ENCODE measurements at places on chromosomes 12 and 14.

- no peak for DNase-seq
Measured at GRCh38 chr14:90544566-90544965, 147.7 kb downstream of the CALM1 start.

DNA sequence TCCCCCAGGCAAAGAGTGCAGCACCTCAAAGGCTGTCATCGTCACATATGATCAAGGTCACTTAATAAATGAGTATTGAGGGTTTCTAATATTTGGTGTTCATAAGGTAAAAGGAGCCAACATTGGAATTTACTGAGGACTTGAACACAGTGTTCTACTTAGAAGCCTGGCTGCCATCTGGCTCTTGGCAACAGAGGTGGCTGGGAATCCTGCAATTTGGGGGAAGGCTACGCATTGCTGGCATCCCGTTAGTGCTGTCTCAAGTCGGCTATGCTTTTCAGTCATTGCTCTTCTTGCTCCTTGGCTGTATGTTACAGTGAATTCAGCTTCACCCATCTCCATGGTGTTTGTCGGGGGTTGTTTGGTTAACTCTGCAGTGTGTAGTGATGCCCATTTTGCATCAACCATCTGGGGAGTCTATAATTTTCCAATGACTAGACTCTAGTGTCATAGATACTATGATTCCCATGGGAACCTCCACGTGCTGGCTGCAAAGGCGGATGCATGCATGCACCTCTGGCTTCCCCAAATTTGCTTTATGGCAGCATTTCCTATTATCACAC is 12.9 kb upstream of the SLC24A4 start:
- DNase-seq: no peak

GRCh38 chr14:34750670-34751069 is 36.3 kb upstream of the CFL2 start:
- no peak for DNase-seq

- no peak for DNase-seq
Measured at GRCh38 chr12:84922693-84923092, 10.1 kb upstream of the SLC6A15 start.

GRCh38 chr14:76217179-76217578 is 65.5 kb downstream of the GPATCH2L start:
- DNase-seq: no peak

DNA sequence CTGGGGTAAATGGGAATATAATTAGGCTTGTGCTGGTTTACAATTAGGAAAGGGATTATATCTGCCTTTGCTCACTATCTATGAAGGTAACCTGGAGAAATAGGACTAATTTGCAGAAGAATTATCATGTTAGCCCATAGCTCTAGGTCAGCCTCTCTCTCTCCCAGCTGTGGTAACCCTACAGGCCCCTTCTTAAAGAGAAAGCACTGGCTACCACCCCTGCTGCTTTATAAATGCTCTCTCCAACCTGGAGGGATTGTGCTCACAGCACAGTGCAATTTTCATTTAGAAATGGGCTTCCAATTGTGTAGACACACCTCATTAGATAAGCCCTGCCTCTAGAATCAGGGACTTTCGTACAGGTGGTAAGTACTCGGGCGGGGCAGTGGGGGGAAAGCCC is 22.7 kb upstream of the MGST1 start:
- DNase-seq: no peak

DNA sequence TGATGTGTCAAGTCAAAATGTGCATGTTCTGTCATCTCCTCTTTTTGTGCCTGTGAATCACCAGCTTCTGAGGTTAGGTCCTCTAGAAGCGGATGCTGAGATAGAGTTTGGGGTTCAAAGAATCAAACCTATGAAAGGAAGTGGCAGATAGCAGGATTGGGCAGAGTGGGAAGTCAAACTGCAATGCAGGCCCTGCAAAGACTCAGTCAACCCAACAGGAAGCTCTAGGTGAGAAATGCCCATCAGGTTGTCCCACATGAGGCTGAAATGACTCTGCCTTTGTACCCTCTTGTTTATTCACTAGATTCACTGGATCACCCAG is 4.5 kb upstream of the MIA2 start:
- DNase-seq: no peak

- no peak for DNase-seq
Measured at GRCh38 chr12:9851050-9851449, 18.1 kb downstream of the CLEC2B start.

GRCh38 chr14:71751264-71751663 is 181.0 kb upstream of the RGS6 start:
- no peak for DNase-seq

DNA sequence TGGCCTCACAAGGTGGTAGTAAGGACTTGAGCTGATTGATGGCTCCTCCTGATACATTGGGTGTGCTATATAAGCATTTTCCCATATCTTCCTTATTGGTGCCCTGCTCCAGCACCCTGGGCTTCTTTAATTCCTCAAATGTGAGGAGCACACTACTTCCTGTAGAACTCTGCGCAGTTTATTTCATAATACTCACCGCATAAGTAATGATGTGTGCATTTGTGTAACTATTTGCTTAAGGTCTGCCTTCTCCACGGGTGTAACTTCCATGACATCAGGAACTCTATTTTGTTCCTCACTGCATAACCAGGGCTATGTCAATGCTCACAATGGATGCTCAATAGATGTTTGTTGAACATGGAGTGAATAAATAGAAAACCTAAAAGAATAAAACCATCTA is 392.2 kb downstream of the SEC23A start:
- DNase-seq: no peak

DNA sequence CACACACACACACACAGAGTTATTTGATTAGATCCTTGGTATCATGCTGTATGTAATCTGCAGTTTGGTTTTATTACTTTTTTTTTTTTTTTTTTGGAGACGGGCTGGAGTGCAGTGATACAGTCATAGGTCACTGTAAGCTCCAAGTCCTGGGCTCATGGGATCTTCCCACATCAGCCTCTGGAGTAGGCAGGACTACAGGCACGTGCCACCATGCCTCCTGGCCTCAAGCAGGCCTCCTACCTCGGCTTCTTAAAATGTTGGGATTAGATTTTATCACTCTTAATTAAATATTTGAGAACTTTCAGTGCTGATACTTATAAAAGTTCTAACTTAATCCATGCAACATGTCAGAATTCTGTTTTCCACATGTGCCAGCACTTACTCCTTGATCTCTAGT is 31.3 kb upstream of the PSEN1 start:
- DNase-seq: no peak

DNA sequence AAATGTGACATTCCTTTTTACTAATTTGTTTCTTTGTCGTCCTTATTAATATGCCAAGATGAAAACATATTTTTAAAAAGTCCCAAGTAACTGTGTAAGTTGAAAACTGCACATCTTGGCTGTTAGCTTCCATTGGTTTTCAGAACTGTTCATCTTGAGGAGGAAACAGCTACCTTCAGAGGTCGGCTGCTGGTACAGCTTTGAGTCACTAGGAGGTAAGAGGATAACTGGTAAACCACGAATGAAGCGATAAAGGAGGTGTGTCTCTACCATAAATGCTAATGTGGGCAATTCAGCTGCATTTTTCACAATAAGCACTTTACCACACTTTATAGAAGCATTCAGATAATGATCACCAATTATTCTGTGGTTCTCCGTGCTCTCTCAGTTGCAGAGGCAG is 137.5 kb upstream of the KRAS start:
- DNase-seq: no peak

DNA sequence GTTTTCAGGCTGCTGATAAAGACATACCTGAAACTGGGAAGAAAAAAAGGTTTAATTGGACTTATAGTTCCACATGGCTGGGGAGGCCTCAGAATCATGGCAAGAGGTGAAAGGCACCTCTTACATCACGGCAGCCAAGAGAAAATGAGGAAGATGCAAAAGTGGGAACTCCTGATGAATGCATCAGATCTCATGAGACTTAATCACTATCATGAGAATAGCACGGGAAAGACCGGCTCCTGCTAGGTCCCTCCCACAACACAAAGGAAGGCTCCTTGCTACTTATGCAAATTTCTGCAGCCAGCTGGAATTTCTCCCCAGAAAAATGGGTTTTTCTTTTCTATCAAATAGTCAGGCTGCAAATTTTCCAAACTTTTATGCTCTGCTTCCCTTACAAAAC is 174.1 kb upstream of the RMST start:
- DNase-seq: no peak

- DNase-seq: no peak
Measured at GRCh38 chr14:103372552-103373304, 12.5 kb upstream of the MARK3 start.

GRCh38 chr12:69428351-69429073 is 41.7 kb upstream of the FRS2 start:
- no peak for DNase-seq

GRCh38 chr12:101777485-101777884 is 38.2 kb upstream of the SYCP3 start:
- DNase-seq: no peak

- DNase-seq: no peak
Measured at GRCh38 chr12:30152705-30153104, 369.0 kb upstream of the TMTC1 start.

GRCh38 chr12:124917135-124917840 is 2.8 kb upstream of the UBC start:
- DNase-seq: peak; percentile 99

DNA sequence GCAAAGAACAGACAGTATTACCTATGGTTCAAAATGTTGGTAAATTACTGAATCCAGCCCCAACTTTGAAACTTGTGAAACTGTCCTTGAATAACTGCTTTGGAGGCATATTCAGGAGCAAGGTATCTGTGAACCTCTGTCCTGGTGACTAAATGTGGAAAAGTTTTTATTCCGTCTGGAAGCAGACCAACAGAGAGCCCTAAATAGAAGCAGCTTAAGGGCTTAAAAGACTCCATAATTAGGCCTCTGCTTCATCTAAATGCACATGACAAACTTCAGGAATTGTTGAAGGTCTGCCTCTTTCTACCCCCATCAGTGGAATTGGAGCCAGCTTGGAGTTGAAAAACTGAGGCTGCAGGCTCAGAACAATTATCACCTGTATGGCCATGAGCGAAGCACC is 276.5 kb downstream of the KCNH5 start:
- DNase-seq: no peak

- DNase-seq: no peak
Measured at GRCh38 chr14:96832351-96832750, 35.2 kb downstream of the VRK1 start.

DNA sequence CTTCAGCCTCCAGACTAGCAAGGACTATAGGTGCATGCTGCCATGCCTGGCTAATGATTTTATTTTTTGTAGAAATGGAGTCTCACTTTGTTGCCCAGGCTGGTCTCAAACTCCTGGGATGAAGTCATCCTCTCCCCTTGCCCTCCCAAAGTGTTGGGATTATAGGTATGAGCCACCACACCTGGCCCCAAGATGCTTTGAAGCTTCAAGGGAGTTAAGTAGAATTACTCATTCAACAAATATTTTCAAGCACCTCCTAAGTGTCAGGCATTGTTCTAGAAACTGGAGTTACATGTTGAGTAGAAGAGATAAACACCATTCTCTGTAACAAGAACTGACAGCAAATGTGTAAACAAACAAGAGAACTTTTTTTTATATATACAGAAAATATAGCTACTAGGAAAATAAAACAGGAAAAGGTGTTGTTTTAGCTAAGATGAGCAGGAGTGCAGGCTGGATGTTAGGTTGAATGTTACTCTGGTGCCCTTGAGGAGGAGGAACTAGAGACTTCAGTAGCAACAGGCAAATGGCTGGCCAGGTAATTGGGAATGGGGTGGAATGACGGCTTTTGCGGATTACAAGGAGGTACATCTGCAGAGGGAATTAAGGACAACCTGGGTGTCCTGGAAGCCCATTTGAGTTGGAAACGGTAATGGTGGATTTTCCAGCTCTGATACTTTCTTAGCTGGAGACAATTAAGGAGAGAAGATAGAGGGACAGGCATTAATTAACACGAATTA is 32.0 kb upstream of the CFAP54 start:
- no peak for DNase-seq

GRCh38 chr14:99095369-99095768 is 176.6 kb downstream of the BCL11B start:
- no peak for DNase-seq

DNA sequence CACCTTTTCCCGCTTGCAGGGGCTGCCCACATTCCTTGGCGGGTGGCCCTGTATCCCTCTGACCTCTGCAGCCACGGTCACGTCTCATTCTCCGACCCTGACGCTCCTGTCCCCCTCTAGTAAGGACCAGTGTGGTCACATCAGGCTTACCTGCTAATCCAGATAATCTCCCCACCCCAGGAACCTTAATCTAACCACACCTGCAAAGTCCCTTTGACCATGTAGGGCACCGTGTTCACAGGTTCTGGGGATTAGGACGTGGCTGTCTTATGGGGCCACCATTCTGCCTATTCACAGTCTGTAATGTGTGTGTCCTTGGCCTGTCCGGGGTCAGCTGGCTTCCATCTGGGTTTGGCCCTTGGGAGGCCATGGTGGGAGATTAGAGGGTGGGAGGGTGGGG is 368.9 kb downstream of the AACS start:
- no peak for DNase-seq

DNA sequence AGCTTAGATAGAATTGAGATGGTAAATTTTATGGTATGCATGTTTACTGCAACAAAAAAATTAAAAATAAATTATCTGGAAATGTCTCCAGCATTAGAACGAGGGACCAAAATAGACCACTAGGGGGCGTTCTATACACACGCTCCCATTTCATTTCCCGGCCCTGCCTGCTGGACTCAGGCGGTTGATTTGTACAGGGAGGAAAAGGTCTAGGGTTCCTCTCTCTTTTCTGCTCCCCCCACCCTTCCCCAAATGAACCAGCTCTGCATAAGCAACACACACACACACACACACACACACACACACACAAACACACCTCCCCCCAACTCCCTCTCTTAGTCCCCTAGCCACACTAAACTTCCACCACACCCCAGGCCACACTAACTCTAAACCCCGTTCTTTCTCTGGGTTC is 7.8 kb upstream of the DTX1 start:
- peak; percentile 73 for DNase-seq

DNA sequence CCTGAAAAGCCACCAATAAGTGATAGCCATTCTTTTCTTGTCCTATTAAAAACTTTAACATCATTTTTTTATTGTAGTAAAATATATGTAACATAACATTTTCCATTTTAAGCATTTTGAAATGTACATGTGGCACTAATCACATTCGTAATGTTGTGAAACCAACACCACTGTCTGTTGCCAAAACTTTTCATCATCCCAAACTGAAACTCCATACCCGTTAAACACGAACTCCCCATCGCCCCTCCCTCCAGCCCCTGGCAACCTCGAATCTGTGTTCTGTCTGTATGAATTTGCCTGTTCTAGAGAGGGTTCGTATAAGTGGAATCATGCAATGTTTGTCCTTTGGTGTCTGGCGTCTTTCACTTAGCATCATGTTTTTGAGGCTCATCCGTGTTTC is 75.9 kb downstream of the CCDC92 start:
- DNase-seq: no peak

- peak; percentile 62 for DNase-seq
Measured at GRCh38 chr12:103495469-103496456, at the start of gene C12orf42. C12orf42 (minus strand) TSS chr12:103495968; CDS start chr12:103478426, 17,542 bp downstream.

DNA sequence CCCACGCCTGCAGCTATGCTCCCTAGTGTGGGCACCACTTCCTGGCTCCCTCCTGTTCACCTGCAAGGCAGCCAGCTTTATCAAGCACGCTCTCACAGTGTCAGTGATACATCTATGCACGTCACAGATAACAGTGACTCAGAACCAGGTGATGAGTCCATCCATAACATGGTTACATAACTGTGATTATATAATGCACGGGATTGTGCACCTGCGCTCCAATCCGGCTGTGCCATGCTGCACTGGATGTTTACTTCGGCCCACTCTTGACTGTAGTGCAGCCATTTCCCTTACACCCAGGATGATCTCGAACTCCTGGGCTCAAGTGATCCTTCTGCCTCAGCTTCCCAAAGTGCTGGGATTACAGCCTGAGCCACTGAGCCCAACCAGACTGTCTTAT is 38.4 kb upstream of the CEP83 start:
- no peak for DNase-seq
